Brain pericyte (primary cell): ENCODE measurements at places on chromosomes 12 and 14.

DNA sequence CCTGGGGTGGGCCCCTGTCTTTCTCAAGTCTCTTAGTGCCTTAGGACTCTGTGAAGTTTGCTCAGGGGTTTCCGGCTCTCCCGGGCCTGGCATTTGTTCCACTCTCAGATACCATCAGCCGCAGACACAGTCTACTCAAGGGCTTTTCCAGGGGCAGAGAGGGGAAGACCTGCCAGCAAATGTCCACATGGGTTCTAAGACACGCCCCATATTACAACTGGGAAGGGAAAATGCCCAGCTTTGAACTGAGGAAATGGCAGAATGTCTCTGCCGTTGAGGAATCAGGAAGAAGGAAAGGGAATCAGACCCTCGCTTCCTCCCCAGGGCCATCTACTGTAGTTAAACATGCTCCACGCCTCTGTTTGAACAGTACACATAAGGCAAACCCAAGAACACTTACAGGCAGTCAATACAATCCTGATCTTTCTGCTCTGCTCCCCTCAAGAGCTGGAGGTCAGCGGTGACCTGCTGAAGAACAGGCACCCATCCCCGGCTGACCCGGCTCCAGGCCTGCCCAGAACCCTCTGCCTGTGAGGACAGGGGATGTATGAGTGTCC lies 7.9 kb downstream of the CCDC85C start:
- no peak for DNase-seq

GRCh38 chr12:60070552-60070951 lies 474.7 kb downstream of the SLC16A7 start:
- DNase-seq, result no peak

- no peak for DNase-seq
Observed at GRCh38 chr12:61667676-61668075, 592.5 kb upstream of the USP15 start.

- DNase-seq, result no peak
Observed at GRCh38 chr12:51219322-51219721, 1.5 kb upstream of the POU6F1 start.

GRCh38 chr12:106149096-106149784 lies 10.5 kb upstream of the NUAK1 start:
- DNase-seq, result no peak

- no peak for DNase-seq
Observed at GRCh38 chr12:57448669-57449068, 6.4 kb upstream of the INHBE start.

GRCh38 chr14:60859525-60859924 lies 121.4 kb downstream of the TRMT5 start:
- no peak for DNase-seq

- no peak for DNase-seq
Observed at GRCh38 chr12:123187637-123188036, 36.7 kb upstream of the PITPNM2 start.

- DNase-seq, result no peak
Observed at GRCh38 chr12:93200291-93200917, 177.3 kb upstream of the NUDT4 start.

- no peak for DNase-seq
Observed at GRCh38 chr12:21551841-21552465, 25.9 kb downstream of the SPX start.

DNA sequence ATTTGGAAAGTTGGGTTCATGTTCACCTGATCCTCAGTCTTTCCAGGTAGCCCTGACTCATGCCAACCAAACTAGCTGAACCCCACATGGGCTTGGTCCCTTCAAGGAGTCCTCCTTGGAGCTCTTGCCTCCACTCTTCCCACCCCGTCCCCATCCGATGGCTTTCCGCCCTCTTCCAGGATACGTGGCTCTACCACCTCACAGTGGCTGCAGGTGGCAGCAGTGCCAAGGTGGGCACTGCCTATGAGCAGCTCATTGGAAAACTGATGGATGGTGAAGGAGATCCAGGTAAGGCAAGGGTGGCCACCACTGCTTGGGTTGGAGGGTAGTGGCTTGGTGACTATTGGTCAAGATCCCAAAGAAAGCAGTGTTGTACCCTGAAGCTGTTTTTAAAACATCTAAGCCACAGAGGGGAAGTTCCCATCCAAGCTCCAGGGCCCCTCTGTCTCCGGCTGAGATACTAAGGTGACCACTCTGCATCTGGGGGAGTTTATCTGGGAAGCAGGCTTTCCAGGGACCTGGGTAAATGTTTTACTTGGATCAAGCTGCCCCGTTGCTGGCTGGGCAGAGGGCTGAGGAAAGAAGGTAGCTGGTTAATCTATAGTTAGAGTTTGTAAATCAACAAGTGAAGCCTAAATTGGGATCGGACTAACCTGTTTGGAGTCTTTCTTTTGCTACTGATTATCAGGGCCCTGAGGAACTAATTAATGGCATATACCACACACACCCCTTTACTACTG lies 23.7 kb downstream of the PIGH start:
- no peak for DNase-seq

- no peak for DNase-seq
Observed at GRCh38 chr12:32773691-32774090, 18.0 kb upstream of the YARS2 start.

DNA sequence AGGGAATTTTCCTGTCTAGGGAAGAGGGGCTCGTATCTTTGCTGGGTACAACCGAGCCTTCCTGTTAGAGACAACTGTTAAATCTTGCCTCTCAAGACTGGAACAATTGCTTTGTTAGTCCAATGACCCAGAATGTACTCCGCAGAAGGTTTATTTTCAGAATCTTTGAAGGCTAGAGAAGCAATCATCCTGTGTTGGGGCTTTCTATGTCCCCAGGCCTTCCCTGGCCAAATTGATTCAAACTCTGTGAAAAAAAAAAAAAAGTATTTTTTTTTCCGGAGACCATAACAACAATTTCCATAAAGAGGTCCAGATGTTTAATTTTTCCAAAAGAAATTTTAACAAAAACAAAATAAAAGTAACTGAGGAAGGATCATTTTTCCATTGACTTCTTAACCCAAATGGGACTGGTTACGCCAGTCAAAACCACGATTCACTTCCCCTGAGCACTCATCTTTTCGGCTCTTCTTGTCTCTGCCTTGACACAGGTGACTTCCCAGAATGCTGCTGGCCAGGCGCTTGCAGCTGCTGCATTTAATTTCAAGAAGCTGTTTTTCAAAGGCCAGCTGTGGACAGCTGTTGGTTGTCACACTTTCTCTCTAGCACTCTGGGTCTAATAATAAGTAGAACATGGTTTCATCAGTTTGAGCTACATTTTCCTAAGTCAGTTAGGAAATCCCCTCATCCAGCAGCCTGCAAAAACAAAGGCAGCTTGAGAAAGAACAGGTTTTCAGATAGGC lies 81.6 kb upstream of the MANSC4 start:
- DNase-seq, result no peak

- DNase-seq, result no peak
Observed at GRCh38 chr12:27554421-27555186, 30.6 kb downstream of the PPFIBP1 start.

DNA sequence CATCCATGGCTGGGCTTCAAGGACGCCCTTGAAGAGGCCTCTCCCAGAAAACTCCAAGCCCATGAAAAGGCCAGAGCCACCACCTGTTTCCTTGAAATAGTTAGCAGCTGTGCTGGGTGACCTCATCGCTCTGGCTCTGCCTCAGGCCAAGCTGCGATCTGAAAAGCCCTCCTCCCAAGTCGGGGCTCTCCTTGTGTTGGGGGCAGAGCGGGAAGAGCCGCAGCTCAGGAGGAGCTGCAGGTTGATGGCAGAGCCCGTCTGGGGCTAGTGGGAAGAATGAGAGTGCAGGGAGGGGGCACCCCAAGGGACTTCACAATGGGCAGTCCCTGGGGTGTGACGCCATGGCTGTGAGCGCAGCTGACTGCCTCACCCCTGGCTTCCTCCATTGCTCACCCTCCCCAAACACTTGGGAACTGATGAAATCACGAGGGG lies 50.0 kb upstream of the STON2 start:
- no peak for DNase-seq

- no peak for DNase-seq
Observed at GRCh38 chr14:32259368-32260013, 56.4 kb upstream of the RNU6-8 start.

DNA sequence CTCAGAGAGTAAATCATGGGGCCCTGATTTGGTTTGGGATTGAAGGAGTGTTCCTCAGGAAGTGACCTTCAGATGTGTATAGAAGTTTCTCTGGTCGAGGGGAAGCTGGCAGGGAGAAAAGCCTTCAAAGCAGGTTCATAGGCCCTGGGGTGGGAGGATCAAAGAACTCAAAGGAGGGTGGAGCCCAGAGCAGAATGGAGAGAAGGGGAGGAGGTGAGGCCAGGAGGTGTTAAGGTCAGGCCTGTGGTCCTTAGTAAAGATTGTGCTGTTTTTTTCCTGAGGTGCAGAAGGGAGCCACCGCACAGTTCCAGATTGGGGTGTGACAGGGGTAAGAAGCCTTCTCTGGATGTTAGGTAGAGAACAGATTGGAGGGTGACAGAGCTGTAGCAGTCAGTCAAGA lies 9.7 kb upstream of the CFAP251 start:
- DNase-seq, result no peak

DNA sequence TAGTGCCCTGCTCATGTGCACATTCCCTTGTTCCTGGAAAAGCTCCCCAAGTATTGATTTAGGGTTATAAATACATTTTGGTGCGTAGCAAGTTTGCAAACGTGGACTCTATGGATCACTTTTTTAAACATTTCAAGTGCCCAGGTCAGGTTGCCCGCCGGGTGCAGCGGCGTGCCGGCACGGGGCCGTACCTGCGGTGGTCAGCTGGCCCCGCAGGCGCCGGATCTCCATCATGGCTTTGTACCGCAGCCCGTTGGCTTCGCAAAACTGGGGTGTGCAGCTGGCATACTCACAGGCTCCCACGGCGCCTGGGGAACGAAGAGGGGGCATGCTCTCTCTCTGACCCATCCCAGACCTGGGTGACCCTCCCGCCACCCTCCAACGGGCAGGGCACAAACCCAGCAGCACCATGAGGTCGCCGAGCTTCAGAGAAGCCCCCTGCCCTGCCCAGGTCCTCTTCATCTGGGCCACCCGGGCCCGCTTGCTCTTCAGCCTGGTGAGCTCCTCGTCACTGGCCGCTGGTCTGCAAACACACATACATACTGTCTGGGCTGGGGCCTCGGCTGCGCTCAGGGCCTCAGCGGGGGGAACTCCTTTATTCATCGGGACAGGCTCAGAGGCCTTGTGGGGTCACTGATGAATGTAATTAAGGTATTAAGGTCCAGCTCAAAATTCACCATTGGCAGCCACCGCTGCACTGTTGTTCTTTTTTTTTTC lies 35.1 kb downstream of the DHX37 start:
- no peak for DNase-seq

DNA sequence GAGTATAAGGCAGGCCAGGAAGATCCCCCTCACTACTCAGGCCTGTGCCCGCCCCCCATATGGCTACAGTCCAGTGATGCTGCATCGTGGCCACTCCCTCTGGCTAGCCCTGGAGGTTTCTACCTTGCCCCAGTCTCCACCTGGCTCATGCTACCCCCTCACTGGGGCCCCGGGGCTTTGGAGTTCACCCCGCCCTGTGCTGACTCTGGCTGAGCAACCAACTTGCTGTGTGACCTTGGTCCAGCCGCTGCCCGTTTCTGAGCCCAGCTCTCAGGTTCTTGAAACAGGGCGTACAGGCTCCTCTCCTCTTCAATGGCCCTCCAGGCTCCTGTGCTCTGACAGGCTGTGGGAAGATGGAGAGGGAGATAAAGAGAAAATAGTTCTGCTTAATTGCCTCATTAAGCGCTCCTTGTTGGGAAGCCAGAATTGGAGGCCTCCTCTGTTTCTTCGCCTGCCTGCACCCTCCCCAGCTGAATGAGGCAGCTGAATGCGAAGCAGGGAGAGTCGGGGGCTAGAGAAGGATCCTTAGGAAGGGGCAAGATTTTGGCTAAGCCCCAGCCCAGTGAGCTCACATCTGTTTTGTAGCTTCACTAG lies 138.2 kb upstream of the NCOR2 start:
- DNase-seq, result no peak

- DNase-seq, result no peak
Observed at GRCh38 chr14:77224212-77224611, 42.6 kb downstream of the TMEM63C start.

GRCh38 chr12:123085730-123086487 lies 65.0 kb downstream of the PITPNM2 start:
- no peak for DNase-seq

DNA sequence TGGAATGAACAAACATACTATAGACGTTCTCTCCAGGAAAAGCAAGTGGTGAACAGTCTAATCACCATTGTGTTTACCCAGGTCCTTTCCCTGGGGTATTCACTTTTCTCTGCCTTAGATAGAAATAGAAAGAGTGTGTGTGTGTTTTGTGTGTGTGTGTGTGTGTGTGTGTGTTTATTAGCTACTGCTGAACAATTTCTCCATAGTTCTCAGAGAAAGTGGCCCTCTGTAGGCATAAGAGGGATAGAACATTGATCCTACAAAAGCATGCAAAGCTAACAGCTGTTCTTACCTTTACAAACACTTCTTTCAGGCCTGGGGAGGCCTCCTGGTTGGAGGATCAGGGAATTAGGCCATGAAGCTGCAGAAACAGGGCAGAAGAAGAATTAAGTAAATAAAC lies 665.7 kb upstream of the TBX3 start:
- no peak for DNase-seq

GRCh38 chr14:77917491-77918201 lies 117.7 kb downstream of the ADCK1 start:
- no peak for DNase-seq

- DNase-seq, result no peak
Observed at GRCh38 chr14:75049136-75049535, 2.1 kb downstream of the MLH3 start.

DNA sequence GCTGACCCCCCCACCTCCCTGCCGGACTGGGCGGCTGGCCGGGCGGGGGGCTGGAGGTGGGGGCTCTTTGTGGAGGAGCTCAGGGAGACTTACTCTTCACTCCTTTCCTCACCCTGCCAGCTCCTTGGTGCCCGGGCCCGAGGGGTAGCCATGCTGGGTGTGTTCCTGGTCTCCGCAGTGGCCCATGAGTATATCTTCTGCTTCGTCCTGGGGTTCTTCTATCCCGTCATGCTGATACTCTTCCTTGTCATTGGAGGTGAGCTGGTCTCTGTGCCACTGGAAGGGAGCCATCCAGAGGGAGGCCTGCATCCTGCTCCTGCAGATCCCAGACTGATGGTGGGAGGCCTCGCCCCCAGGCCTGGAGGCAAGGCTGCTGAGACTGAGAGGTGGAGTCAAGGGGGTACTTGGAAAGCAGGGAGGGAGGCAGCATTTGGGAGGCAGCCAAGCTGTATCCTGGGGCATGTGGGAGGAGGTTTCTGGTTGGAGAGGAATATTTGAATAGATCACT lies 19.7 kb downstream of the SOAT2 start:
- DNase-seq, result no peak

GRCh38 chr12:102793921-102794320 lies 123.1 kb downstream of the PAH start:
- DNase-seq, result no peak

DNA sequence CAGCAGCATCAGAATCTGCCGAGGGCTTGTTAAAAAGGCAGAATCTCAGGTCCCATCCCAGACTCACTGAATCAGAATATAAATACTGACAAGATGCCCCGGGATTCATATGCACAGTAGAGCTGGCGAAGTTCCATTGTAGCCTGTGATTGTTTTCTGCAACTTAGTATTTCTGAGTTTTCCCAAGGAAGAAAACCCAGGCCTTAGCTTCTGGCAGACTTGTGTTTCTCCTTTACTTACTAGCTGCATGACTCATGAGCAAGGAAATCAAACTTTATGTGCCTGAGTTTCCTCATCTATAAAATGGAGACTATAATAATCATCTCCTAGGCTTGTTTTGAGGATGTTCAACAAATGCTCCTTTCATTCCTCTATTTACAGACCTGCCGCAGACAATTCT lies 278.5 kb upstream of the PLEKHG7 start:
- DNase-seq, result no peak

- DNase-seq, result no peak
Observed at GRCh38 chr12:62847709-62848108, 87.2 kb downstream of the PPM1H start.
